Right cardiac atrium (tissue), 5 donors: ENCODE measurements at places on chromosomes 5 and 9. TPM values are rescaled to one million over a fixed set of nuclear protein-coding genes. Genes with fewer than 3 reads are reported as not detected.

- DNase-seq = no peak
Measured at GRCh38 chr5:159393854-159394274, 63.6 kb upstream of the IL12B start.

EGFLAM gene
- 3.4 TPM for total RNA-seq

CFAP157 gene
- total RNA-seq = not detected

DNA sequence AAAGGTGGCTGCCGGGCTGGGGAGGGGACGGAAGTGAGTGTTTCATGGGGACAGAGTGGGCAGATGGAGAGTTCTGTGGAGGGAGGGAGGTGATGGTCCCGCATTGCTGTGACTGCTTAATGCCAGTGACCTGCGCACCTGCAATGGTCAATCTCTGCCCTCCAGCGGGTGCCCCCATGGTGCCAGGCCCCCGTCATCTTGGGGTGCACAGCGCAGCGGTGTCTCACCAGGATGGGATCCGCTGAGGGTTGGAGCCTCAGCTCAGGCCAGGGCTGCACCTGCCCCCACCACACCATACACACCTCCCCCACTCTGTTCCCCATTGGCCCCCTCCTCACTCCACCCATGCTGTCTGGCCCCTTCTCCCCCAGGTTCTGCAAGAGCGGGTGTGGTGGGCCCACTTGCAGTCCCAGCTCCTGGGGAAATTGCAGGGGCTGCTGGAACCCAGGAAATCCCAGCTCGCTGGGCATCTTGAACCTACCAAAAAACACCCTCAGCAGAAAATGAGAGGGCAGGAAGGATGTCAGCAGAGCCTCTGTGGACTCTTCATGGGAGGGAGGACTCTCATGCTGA lies 12.1 kb upstream of the CAMSAP1 start:
- DNase-seq = no peak

GRCh38 chr5:97458851-97459250 lies 275.8 kb upstream of the RIOK2 start:
- no peak for DNase-seq

TMEM174 gene
- not detected for total RNA-seq

VCAN gene
- total RNA-seq = 92.0 TPM

GRCh38 chr5:542319-543311 lies 18.4 kb upstream of the SLC9A3 start:
- peak; percentile 48 for DNase-seq

- no peak for DNase-seq
Measured at GRCh38 chr5:150766251-150766650, 7.4 kb upstream of the DCTN4 start.

DNA sequence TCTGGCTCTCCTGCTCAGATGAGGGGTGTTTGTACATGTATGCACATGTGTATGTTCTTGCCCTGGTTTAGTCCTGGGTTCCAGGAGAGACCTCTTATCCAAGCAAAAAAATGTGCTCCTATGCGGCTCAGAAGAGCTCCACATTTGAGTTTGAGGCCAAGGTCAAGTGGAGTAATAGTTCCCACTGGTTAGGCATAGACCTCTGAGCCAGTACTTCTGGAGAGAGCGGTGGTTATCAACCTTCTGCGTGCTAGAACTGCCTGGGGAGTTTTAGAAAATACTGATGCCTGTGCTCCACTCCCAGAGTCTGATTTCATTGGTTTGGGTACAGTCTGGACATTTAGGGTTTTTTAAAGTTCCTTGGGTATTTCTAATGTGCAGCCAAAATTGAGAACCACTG lies 51.5 kb downstream of the LIX1 start:
- DNase-seq = no peak

HAPLN1 gene
- 1.9 TPM for total RNA-seq

PDLIM4 gene
- 47.8 TPM for total RNA-seq

DNA sequence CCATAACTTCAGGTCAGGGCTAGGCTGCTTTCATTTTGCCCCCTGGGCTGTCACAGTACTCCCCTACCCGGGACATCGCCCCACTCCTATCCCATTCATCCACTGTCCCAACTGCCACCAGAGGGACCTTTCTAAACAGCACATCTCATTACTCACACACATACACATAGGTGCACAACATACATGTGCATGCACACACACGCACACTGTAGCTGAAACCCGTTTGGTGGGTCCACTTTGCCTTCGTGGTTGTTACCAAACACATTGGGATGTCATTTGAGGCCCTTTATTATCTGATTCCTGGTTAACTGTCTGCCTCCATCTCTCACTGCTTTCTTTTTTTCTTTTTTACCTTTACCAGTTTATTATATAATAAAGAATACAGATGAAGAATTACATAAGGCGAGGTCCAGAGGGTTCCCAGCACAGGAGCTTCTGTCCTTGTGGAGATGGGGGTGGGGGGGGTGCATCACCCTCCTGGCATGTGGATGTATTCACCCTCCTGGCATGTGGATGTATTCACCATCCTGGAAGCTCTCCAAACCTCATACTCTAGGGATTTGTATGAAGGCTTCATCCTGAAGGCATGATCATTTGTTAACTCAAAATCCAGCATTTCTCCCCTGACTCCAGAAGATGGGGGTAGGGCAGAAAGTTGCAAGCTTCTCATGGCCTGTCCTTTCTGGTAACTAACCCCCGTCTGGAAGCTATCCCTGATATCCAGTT lies 186.0 kb downstream of the GOLPH3 start:
- no peak for DNase-seq

- DNase-seq = no peak
Measured at GRCh38 chr5:135323701-135324132, 75.3 kb downstream of the MACROH2A1 start.

GRCh38 chr5:67235399-67236110 lies 39.0 kb upstream of the CD180 start:
- DNase-seq = no peak

ENG gene
- total RNA-seq = 429 TPM

GRCh38 chr5:12636209-12636608 lies 732.0 kb upstream of the CTNND2 start:
- DNase-seq = no peak
